ENCODE measurements at places on chromosomes 4 and X. TPM values are rescaled to one million over a fixed set of nuclear protein-coding genes. Genes with fewer than 3 reads are reported as not detected.

Gene SLC25A6
- 327 TPM for total RNA-seq

Gene COMMD8
- total RNA-seq: 15.7 TPM

Gene HSD17B13
- not detected for total RNA-seq

Gene IL2RG
- not detected for total RNA-seq

Gene NSUN7
- total RNA-seq: 2.4 TPM

Gene CDX4
- total RNA-seq: not detected

Gene CSAG1
- total RNA-seq: not detected

Gene INTU
- 10.9 TPM for total RNA-seq
